NCI-H1694 (cell line): ENCODE measurements at places on chromosomes 4 and X.

DNA sequence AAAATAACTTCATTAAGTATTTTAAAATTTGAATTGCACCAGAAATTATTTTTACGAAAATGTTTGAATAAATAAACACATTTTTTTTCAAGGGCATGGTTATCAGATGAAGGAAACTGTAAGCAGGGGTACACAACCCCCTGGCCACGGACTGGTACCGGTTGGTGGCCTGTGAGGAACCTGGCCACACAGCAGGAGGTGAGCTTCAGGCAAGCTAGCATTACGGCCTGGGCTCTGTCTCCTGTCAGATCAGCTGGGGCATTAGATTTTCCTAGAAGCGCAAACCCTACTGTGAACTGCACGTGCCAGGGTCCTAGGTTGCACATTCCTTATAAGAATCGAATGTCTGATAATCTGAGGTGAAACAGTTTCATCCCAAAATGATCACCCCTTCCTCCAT, 1499.7 kb upstream of the AGA start:
- no peak for DNase-seq

- DNase-seq = no peak
Observed at GRCh38 chrX:11462648-11463047, 169.4 kb downstream of the AMELX start.

- no peak for DNase-seq
Observed at GRCh38 chrX:30971774-30972603, 82.9 kb upstream of the TAB3 start.

DNA sequence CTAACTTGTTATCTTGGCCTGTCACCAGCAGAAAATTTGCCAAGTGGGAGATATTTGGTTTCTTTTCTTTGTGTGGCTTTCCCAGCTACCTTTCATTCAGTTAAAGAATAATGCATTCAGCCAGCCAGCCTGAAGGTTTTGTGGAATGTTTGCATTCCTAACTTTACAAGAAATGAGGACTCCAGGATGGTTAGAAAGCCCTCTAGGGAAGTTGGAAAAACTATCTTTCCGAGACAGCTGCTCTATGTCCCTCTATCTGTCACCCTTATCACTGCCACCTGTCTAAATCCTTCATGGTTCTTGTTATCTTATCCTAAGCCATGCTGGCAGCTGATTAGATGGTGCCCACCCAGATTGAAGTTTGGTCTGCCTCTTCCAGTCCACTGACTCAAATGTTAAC, 384.2 kb downstream of the SH3BGRL start:
- DNase-seq = no peak

- no peak for DNase-seq
Observed at GRCh38 chrX:274904-275475, 6.2 kb upstream of the PLCXD1 start.

DNA sequence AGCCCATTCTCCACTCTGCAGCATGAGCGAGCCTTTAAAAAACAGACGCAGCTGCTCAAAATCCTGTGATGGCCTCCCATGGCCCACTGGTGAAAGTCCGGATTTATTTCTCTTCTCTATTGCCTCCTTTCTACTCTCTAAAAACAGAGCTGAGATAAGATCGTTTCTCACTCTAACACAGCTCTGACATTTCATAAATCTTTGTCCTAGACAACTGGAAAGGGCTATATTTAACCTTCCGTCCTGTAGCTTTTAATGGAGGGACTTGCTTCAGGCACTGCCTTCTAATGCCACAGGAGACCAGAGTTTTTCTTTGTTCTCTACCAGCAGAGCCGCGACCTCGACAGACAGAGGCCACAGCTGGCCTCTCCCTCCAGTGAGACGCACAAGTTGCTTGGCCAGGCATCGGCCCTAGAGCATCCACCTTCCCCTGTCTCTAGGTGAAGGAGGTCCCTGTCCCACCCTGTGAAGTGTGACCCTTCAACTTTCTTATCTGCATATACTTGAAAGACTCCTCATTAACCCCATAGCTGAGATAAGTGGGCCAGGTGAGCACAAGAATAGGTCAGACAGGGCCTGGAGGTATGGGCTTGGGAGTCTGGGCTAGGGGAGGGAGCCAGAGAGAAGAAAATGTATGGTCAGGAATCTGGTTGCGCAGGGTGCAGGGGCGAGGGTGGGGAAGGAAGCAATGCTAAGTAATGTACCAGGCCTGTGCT, 50.0 kb downstream of the RTL5 start:
- no peak for DNase-seq

DNA sequence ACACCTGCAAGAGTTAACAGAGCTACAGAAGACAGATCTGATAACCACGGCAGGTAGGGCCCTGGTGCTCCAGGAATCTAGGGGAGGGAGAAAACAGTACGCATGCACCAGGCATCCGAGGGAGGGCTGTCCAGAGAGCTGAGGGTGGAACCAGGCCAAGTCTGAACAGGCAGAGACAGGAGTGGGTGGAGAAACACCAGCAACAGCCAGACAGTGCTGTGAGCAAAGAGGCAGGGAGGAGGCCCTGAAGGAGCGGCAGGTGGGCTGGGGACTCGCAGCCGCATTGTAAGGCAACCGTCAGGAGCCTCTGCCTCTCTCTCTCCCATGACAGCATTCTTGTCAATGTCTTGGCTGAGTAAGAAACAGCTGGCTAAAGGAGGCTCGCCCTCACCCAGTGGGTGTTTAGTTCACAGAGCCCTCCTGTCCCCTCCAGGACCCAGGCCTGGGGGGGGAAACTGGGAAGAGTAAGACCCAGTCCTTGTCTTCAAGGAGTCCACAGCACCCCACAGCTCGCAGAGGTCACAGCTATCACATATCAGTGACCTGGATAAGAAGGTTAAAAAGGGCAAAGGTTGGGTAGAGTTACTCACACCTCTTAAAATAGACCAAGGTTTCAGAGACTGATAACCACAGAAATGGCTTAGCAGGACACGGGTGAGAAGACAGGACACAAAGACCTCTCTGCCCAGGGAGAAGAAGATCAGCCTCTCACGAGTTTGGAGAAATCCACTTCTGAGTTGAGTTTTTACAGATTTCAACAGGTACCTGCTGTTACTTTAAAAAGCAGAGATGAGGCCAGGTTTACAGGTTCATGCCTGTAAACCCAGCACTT, 10.5 kb downstream of the ACSL1 start:
- peak; percentile 65 for DNase-seq

DNA sequence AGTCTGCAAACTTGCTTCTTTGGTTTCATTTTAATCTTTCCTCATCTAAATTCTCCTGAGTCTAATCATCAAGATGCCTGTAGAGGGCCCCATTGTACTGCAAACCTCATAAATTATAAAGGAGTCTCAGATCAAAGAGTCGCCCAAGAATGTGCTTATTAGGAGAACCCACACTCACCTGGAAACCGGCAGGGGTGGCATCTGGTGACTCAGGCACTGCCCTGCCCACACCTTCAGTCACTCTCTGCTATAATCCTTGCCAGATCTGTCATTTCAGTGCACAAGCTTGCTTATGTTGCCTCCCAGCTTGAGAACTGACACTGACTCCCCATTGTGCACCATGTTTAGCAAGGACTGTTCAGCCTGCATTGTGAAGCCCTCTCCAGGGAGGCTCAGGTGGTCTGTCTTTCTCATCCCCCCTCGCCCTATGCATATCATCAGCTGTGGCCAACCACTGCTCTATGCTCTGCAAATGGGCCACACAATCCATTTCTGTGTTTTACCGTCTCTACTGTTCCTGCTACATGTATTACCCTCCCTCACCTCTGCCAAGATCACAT, 12.4 kb downstream of the EPGN start:
- peak; percentile 20 for DNase-seq

GRCh38 chrX:40298572-40299479, 201.1 kb upstream of the BCOR start:
- no peak for DNase-seq

DNA sequence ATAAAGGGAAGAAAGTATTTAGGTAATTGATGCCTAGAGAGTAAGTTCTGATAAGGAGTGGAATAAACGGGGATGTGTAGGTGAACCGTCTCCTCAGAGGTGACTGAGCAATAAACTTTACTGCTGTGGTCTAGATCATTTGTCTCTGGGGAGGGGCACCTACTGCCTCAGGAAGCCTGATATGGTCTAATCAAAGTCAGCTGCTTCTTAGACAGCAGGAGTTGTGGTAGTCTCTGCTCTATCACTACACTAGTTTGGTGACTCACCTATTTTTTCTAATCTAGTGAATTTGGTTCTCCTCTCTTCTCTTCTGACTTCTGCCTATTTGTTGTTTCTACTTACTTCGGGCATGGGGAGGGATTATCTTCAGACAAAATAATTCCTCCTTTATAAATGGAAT, 95.1 kb upstream of the STIM2 start:
- no peak for DNase-seq

DNA sequence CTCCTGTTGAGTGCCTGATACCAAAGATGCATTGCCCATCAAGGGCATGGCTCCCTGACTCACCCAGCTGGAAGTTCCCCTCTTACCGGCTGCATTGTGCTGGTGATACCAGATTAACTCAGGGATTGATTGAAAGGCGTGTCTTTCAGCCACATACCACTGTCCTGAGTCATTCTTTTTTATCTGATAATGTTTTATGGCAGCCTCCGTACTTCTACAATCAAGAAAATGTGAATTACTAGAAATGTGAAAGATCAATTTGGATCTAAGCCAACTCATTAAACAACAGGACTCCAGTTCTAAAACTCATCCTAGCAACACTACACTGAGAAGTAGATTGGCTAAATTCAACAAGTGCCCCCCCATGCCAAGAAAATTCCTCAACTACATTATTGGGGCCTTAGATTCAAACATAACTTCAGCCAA, 40.0 kb downstream of the TXK start:
- no peak for DNase-seq

GRCh38 chrX:81201071-81201470, 642 bp downstream of the HMGN5 start:
- DNase-seq = no peak
